Hematopoietic multipotent progenitor cell (in vitro differentiated cells): ENCODE measurements at places on chromosomes 5 and 9. TPM values are rescaled to one million over a fixed set of nuclear protein-coding genes. Genes with fewer than 3 reads are reported as not detected.

Gene DPYSL3
- total RNA-seq = 45.2 TPM

Gene FRRS1L
- under 0.01 TPM for total RNA-seq

Gene RARS1
- 22.9 TPM for total RNA-seq

Gene PKN3
- total RNA-seq = 22.4 TPM

Gene PCDHB16
- not detected for total RNA-seq

Gene PGM5
- 14.8 TPM for total RNA-seq

Gene ELOVL7
- 8.1 TPM for total RNA-seq

Gene TBC1D13
- total RNA-seq = 21.3 TPM

Gene ADAMTSL2
- total RNA-seq = under 0.01 TPM

Gene EGFLAM
- total RNA-seq = under 0.01 TPM

Gene CDO1
- 0.27 TPM for total RNA-seq

Gene MAMDC4
- 1.1 TPM for total RNA-seq

Gene CBY3
- 1.3 TPM for total RNA-seq

Gene MUSK
- not detected for total RNA-seq

Gene PRDM9
- under 0.01 TPM for total RNA-seq

Gene PCDHA1
- not detected for total RNA-seq

Gene COL15A1
- total RNA-seq = under 0.01 TPM

Gene C5orf52
- total RNA-seq = not detected

Gene PDLIM7
- total RNA-seq = 21.3 TPM

Gene IGFBPL1
- total RNA-seq = under 0.01 TPM

Gene ACOT12
- total RNA-seq = under 0.01 TPM

Gene FOXI1
- not detected for total RNA-seq

Gene PRUNE2
- total RNA-seq = 1.3 TPM

Gene SUSD1
- total RNA-seq = 27.2 TPM

Gene FAM120A
- 107 TPM for total RNA-seq
